DMS79 (cell line): ENCODE measurements at places on chromosomes 1 and 21.

DNA sequence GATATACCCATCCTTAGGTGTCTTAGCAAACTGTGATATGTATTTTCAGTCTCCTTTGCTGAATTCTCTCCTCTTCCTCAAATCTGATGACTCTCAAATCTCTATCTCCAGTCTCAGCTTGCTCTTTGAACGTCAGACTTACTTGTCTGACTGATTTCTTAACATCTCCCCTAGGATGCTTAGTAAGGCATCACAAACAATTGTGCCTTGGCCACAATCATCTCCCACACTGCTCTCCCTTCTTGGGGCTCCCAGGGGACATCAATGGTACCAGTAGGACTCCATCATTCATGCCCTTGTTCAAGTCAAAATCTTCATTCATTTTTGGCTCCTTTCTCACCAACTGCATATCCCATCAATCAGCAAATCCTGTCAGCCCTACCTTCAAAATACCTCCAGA lies 42.0 kb downstream of the GNG12 start:
- no peak for DNase-seq

DNA sequence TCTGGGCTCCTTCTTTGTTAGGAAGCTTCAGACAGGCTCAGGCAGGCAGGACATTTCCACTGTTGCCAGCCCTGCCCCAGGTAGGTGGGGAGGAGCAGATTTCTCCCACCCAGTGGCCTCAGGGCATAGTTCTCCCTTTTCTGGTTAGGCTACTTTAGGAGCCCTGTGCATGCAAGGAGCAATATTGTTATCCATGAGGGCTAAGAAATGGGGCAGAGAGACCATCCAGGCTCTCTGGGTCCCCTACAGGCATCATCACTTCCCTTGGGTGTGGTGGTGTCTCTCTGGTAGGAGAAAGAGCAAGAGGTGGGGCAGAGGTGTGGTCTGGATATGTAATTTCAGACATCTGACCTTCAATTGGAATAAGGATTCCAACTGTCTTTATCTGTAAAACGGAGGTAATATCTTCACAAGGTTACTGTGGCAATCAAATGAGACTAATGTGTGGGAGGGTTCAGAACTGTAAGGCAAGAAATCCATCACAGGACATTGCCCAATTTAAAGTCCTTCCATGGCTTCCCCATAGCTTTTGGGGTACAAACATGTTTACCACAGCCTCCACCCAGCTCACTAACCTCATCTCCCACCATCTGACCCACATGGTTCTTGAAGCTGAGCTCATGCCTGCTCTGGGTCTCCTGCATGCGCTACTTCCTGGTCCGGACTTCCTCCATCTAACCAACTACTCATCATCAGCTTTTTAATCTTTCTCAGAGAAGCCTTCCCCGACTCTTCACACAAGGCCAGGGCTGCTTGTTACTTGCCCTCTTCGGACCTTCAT lies 26.1 kb downstream of the PCAT6 start:
- DNase-seq: no peak

GRCh38 chr21:14097881-14098499 lies 112.8 kb downstream of the LIPI start:
- no peak for DNase-seq

- no peak for DNase-seq
Observed at GRCh38 chr1:154993572-154994268, at the start of gene LENEP. TSS of gene LENEP (plus strand) at chr1:154993586. CDS start at chr1:154993608, 22 bp downstream.

DNA sequence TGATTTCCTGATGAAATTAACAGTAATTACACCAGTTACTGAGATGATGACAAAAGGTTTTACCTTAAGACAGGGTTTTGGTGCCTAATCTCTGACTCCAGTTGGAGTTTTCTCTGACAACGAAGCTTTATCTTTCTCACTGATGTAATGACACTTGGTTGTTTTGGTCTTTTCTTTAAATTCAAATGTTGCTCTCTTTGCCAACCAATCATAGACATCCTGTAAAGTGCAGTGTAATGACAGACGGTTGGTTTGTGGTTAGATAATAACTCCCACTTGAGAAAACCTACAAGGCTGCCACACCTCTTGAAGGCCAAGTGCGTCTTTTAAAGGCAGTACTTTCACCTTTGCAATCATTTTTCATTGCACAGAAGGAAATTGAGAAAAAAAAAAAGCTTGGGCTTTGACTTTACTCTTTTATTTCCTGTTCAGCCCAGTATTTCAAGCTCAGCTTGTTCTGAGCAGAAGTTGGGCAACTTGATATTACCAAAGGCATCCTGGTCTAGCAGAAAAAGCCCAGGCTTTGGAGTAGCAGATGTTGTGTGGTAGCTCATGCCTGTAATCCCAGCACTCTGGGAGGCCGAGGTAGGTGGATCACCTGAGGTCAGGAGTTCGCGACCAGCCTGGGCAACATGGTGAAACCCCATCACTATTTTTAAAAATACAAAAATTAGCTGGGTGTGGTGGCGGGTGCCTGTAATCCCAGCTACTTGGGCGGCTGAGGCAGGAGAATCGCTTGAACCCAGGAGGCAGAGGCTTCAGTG lies 14.9 kb downstream of the PDIK1L start:
- DNase-seq: peak; percentile 98

DNA sequence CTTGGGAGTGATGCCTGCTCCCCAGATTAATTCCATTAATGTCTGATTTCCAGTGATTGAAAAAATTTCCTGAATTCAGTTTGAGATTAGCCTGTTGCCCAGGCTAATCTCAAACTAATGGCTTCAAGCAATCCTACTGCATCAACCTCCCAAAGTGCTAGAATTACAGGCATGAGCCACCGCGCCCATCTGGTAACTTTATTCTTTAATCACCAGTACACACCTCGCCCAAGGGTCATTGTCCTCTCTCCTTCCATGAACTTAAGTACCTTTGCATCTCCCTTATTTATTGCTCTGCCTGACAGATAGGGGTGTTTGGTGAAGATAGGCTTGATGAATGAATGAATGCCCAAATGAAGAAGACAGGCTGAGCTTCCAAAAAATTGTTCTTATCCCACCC lies 366.5 kb downstream of the SIPA1L2 start:
- DNase-seq: no peak

GRCh38 chr21:31530897-31531705 lies 128.4 kb upstream of the SOD1 start:
- peak; percentile 92 for DNase-seq

GRCh38 chr1:52141513-52142219 lies at the start of gene ZFYVE9:
TSS of gene ZFYVE9 (plus strand) at chr1:52142089. CDS start at chr1:52233207, 91,118 bp downstream.
- peak; percentile 33 for DNase-seq

GRCh38 chr1:15353839-15354579 lies 55.7 kb upstream of the EFHD2 start:
- DNase-seq: peak; percentile 65

DNA sequence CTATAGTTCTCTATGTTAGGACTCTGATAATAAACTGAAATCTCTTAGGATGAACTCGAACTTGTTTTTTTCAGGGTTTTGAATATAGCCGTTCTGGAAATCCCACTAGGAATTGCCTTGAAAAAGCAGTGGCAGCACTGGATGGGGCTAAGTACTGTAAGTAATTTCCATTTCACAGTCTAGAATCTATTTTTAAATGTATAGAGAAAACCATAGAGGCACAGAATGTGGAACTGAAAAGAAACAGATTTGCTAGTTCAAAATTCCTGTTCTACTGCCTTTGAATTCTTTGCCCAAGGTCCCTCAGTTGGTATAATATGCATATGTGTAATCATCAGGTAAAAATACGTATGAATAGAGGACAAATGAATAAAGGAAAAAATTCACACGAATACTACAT lies 4.8 kb downstream of the CTH start:
- DNase-seq: no peak

- DNase-seq: no peak
Observed at GRCh38 chr1:28437924-28438699, 67.7 kb upstream of the RCC1 start.

GRCh38 chr1:168470901-168471431 lies 72.8 kb downstream of the XCL2 start:
- no peak for DNase-seq

- DNase-seq: no peak
Observed at GRCh38 chr1:202162047-202162417, 1.6 kb upstream of the PTPN7 start.

- no peak for DNase-seq
Observed at GRCh38 chr1:193543259-193543658, 356.8 kb upstream of the B3GALT2 start.

DNA sequence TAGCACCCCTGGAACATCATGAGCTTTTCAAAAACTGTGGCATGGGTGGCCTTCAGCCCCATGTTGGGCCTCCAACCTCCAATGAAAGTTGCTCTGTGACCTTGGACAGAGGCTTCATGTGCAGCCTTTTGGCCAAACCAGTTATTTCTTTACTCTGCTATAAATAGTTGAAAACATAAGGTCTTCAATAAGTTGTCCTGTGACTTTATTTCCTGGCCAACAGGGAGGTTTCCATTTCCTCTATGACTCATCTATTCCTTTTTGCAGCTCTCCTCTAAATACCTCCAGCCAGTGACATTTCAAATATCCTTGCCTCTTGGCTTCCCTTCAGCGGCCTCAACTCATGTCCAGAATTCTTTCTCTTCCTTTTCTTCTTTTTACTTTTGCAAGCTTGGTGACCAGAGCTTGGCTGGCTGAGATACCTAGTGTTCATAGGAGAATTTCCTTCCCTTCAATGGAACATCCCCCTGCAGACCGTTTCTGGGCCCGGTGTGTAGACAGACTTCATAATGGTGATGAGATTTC lies 22.7 kb upstream of the TRIM67 start:
- no peak for DNase-seq

DNA sequence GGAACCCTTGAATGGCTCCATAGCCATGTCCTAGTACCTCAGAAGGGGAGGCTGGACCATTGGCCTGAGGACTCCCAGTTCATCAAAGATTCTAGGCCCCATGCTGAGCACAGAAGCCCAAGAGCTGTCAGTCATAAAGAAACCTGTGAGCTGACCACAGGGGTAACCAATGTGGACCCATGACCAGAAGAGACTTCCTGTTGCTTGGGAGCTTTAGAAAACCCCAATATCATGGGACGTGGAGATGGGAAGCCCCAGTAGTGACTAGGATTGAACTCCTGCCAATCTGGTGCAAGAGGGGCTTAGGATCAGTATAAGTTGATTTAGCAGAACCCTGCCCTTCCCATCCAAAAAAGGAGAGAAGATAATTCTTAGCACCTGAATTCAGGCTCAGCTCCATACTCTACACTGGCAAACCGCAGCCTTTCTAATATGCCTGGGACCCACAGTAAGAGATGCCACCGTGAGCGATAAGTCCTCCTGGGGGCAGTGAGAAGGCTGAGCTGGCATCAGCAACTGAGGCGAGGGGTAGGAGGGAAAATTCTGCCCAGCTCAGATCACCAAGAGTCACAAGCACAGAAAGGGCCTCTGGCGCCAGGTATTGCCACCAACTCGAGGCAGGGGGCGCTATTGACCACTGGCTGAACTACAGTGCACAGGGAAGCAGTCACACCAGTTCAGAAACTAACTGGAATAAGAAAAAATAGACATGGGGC lies 108.9 kb downstream of the CAPN8 start:
- no peak for DNase-seq

DNA sequence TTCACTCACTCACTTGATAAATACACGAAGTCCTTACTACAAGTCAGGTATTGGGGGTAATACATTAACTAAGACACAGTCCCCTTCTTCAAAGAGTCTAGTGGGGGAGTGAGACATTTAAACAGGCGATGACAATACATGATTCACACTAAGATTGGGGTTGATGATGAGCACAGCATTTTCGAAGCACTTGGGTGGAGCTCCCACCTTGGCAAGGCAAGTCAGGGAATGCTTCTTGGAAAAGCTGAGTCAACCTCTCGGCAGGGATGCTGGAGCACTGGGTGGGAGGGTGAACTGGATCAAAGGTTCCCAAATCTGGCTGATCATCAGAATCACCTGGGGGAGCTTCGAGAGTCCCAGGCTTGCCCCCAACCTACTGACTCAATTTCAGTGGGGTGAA lies 57.9 kb upstream of the ENAH start:
- no peak for DNase-seq

DNA sequence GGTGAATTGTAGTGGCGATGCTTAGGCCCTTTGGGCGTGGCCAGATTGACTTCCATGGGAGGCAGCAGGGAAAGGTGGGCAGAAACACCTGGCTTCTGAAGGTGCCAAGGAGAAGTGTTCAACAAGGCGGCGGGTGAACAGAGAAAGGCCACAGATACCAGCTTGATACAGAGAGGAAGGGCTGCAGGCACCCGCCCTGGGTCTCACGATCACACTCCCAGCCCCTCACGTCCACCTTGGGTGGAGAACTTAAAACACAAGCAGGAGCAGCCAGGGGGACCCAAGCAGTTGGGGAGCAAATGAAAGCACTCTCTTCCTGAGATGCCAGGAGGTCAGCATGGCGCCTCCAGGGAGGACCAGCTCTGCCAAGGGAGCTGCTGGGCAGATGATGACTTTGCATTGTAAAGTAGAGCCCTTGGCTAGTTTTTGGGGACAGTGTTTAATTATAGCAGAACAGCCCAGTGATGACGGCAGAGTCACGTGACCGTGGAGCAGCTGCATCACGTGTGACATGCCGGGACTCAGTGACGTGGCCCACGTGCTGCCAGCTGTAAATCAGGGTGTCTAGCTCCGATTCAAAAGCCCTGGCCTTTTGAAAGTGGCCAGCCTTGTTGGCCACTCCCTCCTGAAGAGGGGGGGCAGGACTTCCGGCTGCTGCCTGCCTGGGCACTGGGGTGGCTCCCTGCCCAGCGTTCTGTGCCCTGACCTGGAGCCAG lies 19.0 kb downstream of the SLC37A1 start:
- DNase-seq: no peak
